ENCODE measurements at places on chromosomes 7 and 10.

DNA sequence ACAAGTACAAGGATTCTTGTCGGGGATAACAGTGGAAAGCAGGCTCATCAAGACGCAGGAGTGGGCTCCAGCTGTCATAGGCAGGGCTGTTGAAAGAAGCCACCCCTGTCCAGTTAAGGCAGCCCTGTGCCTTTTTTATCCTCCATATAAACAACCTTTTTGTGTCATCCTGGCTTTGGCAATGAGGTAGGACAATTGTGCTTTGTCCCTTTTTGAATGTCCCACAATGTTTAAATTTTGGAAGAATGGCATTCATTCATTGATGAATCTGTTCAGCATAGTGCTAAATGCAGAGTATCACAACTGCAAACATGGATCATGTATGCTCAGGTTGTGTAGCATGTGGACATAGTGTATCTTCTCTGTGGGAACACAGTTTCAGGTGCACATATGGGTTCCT, 66.7 kb downstream of the UBE3C start:
- DNase-seq: no peak

DNA sequence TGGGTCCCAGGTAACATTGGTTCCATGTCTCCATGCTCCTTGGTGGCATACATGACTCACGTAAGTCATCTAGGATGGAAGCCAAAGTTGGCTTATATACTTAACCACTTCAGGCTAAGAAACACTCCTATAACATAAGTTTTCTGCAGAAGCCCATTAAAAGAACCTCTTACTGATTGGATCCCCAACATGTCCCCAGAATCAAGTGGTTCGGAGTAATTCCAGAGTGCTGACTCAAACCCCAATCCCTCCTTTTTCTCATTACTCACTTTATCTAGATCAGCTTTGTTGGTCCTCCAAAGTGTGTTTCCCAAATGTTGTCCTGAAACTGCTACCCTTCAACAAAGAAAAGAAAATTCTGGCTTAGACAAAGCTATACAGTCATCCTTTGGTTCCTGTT, 10.1 kb upstream of the ATOH7 start:
- DNase-seq: no peak

DNA sequence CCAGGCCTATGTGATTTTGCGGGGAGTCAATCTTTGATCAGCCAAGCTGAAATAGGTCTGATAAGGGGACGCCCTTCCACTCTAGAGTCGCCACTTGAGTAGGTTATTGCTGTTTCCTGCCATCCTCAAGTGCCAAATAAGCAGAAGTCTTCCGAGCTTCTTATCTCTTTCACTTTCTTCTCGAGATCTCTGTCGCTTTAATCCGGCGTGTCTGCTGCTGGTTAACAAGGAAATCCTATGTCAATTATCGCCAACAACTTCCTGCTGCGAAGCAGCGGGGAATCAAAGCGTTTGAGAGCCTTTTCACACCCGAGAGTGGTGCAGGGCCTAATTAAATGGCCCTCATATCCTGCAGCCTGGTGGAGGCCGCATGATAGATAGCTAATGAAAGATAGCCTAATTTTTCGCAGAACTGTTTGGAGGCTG, 215.9 kb downstream of the RAB11FIP2 start:
- no peak for DNase-seq

GRCh38 chr7:94907811-94908322, 473 bp downstream of the PPP1R9A start:
- DNase-seq: no peak

DNA sequence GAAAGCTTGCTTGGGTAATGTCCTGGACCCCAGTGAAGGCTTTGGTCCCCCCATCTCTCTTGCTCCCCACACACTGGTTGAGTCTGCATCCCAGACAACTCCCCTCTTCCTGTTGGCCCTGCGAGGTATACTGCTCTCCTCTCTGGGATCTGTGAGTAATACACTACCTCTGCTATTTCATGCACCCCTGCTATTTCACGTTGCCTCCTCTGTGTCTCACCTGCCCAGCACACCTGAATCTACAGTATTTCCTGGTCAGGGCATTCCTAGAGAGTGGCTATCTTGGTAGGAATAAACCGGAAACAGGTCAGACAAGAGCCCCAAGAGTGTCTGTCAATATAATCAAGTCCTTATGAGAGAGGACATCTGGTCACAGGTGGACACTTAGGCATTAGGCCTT, 114.3 kb upstream of the ODAD2 start:
- DNase-seq: no peak

DNA sequence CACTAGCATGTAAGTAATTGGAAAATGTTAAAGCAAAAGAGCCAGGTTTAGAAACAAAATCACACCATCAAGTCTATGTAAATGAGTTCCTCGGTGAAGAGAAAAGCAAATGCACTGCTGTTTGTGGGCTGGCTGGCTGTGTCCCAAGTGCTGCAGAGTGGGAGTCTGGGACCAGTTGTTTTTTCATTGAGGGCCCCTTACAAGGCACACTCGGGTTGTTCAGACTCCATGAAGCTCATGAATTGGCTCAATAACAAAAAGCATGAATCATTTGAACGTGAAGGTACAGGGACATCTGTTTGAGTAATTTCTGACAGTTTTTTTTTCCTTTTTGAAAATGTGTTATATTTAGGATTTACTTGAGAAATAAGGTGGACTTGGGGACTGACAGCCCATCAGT, 28.0 kb downstream of the GRK5 start:
- DNase-seq: no peak

DNA sequence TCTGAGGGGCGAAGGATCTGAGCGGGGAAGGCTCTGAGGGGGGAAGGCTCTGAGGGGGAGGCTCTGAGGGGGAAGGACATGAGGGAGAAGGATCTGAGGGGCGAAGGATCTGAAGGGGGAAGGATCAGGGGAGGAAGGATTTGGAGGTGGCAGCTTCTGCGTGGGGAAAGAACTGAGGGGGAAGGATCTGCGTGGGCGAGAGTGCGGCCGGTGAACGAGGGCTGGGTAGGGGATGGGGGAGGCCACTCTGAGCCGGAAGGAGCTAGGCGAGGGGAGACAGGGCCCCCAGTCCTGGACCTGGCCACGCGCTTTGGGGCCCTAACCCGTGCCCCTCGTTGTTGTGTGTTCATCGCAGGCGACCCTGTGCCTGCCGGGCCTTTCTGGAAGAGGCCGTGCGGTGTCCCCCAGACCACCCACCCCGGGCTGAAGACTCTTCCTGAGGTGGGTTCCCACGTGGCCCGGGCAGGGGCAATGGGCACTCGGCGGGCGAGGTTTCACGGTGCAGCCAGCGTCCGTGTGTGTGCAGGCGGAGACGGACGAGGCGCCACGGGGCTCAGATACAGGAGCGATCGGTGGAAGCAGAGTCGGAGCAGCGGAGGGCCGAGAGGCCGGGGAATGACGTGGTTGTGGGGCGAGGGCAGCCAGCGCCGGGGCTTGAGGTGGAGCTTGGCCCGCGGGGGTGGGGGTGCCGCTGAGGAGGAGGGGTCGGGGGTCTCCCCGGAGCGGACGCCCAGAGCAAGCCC, 2.0 kb downstream of the CALY start:
- peak; percentile 63 for DNase-seq

DNA sequence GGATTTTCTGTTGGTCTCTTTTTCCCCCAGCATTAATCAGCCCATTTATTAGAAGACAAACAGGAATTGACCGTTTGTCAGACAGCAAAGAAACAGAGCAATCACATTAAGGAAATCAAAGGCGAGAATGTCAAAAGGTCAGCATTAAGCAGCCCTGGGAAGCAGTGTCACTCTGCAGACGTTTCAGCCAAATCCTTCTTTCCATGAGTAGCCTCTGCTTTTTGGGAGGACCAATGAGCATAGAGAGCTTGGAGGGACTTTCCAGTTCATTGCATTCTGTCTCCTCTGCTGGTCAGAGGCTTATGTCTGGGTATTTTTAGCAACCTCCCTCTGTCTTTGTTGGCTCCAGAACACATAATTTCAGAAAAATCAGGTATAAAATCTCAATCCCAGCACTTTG, 481.4 kb downstream of the GALNT17 start:
- DNase-seq: no peak

GRCh38 chr7:132181371-132181770, 394.9 kb downstream of the PLXNA4 start:
- DNase-seq: no peak

- no peak for DNase-seq
These were observed 434.5 kb downstream of the CCSER2 start for GRCh38 chr10:84762754-84763394.

DNA sequence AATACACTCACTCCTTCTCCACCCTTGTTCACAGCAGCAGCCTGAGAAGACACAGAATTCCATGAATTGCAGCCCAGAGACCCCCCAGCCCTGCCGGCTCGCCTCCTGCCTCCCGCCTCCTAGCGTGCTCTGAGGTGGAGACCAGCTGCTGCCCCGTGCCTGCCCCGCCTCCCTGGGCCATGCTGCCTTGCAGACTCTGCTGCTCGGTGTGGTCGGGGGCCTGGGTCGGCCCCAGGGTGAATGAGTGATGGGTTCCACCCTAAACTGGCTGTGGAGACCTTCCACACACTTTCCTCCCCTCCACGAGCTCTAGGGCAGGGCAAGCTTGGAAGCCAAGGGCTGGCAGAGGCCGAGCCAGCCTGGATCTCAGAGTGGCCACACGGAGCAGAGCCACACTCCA, 479.3 kb downstream of the DNAJB6 start:
- DNase-seq: no peak

- DNase-seq: no peak
These were observed 597.5 kb upstream of the PCDH15 start for GRCh38 chr10:55398497-55398882.

DNA sequence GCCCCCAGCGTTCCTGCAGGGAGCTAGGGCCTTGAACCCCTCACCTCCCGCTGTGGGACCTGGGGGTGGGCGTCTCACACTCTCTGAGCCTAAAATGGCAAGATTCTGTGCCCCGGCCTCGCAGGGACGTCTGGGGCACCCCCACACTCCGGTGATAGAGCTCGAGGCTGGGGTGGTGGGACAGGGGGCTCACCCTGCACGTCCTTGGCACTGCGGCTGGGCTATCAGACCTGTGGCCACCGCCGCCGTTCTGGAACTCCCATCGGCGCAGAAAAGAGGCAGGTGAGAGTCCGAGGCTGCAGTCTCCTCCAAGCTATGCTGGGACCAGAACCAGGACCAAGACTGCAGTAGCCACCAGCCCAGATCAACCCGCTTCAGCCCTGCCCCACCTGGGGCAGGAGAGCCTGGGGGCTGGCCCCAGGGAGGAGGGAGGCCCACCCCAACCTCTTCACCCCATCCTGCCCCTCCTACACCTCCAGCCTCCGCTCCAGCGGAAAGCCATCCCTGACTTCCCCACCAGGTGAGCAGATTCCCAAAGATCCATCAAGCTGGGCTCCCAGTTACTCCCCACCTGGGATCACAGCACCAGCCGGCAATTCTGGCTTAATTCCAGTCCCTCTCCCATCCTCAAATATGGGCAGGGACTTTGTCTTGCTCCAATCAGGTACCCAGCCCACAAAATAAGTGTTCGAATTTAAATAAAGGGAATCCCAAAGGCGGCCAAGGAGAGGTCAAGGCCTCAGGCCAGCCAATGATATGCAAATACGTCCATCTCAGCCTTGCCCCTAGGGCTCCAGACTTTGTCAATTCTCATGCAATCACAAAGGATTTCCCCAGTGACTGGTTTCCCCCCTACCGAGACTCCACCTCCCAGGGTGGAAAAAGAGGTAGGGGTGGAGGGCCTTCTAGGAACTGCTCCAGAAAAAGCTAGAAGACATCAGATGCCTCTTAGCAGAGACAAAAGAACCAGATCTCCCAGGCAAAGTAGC, 16.4 kb downstream of the TNRC18 start:
- no peak for DNase-seq

GRCh38 chr10:93288679-93289634, 193.2 kb downstream of the MYOF start:
- DNase-seq: peak; percentile 83

DNA sequence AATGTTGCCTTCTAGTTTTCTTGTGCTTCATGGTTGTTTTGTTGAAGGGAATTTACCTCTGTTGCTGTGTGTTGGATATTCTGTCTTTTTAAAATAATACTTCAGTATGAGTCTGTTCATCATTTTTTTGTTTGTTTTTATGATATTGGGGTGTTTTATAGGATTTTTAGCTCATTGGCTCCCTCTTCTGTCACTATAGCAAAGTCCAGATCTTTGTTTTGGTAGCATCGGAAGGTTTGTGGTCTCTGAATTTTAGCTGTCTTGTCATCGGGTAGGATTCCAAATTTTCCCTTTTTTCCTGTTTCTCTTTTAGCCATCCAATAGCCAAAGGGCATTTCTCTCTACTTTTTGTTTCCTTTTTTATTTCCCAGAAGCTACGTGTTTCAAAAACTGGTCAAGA, 91.4 kb downstream of the EXOC4 start:
- DNase-seq: no peak

- no peak for DNase-seq
These were observed 178.5 kb downstream of the JCAD start for GRCh38 chr10:29880856-29881255.

GRCh38 chr7:46725838-46726237, 804.8 kb upstream of the IGFBP3 start:
- DNase-seq: no peak

DNA sequence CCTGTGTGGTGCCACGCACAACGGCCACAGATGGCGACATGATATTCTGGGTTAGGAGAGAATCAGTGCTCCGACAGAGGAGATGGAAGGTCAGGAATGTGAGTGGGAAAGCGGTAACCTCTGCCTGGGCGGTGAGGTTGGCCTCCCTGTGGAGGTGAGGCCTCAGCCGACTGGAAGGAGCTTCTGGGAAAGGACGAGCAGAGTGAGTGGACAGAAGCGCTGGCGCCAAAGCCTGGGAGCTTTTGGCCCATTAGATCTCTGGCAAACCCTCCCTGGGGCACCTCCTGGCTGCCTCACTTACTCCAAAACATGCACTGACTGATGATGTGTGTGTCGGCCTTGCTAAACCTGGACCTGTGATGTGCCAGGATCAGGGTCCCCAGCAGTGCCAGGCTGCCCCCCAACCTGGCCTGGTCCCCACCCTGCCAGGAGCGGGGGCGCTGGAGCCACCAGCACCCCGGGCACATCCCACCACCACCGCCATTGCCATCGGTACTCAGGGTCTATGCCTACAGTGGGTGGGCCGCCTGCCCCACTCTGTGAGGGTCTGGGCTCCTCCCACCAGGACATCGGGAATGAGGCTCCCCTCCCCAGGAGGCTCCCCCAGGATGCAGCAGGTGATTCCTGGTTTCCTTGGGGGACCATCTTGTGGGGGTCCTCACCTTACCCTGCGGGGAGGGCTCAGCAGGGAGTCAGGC, 51.0 kb downstream of the RASGEF1A start:
- no peak for DNase-seq

GRCh38 chr7:27567266-27567665, 95.4 kb downstream of the HIBADH start:
- no peak for DNase-seq

DNA sequence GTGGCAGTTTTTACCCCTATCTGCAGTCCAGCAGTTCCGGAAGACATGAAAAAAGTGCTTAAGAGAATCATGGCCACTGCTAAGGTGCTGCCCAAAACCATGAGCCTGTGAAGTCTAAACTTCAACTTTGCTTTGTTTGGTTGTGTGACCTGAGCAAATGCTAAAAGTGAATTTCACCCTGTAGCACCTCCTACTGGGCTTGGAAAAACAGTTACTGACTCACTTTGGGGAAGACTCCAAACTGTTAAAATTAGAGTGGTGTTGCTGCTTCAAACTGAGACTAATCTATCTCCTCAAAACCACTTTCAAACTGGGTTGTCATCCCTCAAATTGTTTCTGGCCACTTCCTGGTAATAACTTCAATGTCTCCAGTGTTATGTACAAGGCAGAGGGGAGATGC, 21.3 kb downstream of the MKX start:
- DNase-seq: no peak
